ENCODE measurements at places on chromosomes 16 and 17.

GRCh38 chr17:80111702-80112470, 10.5 kb downstream of the GAA start:
- DNase-seq, result no peak

GRCh38 chr17:71639865-71640264, 481.0 kb upstream of the SOX9 start:
- DNase-seq, result no peak

GRCh38 chr17:58702045-58702476, 9.7 kb downstream of the RAD51C start:
- DNase-seq, result no peak

DNA sequence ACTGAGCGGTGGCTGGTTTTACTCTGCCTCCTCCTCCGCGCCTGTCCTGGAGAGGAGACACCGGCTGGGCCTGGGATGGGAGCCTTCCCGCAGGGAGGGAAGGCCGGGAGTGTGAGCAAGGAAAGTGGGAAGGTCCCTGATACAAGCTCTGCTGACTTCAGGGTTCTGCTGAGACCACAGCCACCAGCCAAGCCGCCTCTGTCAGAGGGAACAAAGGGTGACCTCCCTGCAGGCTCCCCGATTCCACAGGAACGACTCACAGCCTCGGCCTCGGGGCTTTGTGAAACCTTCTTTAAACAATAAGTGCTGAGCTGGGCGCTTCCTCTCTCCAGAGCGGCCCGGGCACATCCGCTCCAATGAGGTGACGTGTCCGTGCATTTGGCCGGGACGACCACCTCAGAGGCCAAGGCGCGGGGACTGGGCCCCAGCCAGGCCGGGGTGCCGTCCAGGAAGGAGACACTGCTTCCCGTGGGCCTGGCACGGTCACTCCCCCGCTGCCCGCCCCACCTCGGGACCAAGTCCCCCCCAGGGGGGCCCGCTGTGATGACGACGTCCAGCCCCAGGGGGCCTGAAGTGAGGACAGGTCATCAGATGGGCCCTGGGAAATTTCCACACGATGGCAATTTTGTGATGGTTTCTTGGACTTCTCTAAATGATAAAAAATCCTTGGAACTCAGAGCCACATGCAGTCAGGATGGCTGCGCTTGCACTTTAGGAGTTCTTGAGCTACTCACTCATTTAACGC, 11.8 kb upstream of the CIBAR2 start:
- DNase-seq, result no peak

GRCh38 chr17:64343833-64344637, 46.6 kb downstream of the PECAM1 start:
- DNase-seq, result no peak

- no peak for DNase-seq
Measured at GRCh38 chr16:81635063-81635937, 143.8 kb upstream of the PLCG2 start.

DNA sequence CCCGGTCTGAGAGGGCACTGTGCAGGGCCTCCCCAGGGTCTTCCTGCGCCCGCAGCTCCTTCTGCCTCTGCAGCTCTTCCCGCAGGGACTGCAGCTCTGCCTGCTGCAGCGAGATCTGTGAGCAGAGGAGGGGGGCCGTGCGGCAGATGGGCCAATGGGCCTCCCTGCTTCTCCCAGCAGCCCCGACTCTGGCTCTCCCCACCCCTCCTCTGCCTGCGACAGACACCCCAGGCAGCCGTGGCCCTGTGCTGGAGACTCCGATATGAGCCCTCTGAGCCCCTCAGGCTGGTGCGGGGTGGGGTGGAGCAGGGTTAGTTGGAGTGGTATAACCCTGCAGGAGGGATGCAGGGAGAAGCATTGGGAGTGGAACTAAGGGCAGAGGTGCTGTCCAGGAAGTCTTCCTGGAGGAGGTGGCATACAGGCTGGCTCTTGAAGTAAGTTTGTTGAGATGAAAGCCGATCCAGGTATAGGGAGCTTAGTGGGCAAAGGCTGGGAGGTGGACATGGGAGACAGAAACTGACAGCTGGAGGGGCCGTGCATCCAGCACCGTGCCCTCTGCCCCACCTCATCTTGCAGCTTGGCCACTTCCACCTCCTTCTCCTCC, 5.0 kb downstream of the THOC6 start:
- DNase-seq, result no peak

DNA sequence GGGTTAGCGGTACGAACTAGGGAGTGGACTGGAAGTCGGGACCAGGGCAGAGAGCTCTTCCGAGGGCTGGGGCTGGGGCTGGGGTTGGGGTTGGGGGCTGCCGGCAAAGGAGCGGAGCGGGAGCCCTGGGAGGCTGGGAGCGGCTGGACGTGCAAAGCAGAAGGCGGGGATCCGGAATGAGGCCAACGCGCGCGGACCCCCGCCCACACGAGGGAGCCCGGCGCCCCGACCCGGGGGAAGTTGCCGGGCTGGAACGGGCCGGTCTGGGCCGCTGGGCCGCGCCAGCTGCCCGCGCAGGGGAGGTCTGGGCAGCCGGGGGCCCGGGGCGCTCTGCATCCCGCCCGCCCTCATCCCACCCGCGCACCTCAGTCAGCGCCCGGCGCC, 323 bp downstream of the ST3GAL2 start:
- DNase-seq, result no peak

DNA sequence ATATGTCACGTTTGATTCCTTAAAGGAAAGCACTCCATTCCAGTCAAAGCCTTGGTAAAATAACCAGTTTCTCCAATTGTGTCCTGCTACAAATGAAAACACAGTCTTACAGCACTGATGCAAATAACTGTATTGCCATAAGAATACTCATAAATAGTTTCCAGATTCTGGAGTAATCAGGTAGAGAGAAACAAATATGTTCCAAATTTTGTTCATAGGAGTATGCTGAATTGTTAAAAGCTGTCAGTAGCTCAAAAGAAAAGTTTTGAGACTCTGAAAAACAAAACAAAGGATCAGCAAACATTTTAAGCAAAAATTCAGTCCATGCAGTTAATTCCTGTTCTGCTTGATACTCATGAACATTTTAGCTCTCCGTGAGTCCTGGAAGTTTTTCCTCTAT, 7.8 kb downstream of the DHRS7B start:
- no peak for DNase-seq

GRCh38 chr16:51159865-51160264, 8.8 kb upstream of the SALL1 start:
- DNase-seq, result no peak

DNA sequence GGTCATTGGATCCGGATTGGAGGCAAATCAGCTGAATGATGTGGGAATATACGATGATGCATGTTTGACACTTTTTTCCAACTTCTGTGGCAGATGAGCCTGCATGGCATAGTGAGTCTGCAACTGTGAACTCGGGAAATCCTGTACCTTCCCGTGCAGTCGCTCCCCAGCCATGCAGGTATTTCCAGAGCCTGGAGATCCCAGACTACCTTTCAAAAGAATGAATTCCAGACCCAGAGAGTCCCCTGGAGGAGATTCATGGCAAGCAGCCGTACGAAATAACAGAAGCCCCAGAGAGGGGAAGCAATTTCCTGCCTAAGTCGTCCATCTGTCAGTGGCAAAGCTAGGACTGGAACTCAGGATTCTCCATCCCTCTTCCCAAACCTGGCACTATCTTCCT, 75.7 kb upstream of the FAM20A start:
- DNase-seq, result no peak

- no peak for DNase-seq
Measured at GRCh38 chr17:9435165-9435564, 140.5 kb downstream of the STX8 start.

DNA sequence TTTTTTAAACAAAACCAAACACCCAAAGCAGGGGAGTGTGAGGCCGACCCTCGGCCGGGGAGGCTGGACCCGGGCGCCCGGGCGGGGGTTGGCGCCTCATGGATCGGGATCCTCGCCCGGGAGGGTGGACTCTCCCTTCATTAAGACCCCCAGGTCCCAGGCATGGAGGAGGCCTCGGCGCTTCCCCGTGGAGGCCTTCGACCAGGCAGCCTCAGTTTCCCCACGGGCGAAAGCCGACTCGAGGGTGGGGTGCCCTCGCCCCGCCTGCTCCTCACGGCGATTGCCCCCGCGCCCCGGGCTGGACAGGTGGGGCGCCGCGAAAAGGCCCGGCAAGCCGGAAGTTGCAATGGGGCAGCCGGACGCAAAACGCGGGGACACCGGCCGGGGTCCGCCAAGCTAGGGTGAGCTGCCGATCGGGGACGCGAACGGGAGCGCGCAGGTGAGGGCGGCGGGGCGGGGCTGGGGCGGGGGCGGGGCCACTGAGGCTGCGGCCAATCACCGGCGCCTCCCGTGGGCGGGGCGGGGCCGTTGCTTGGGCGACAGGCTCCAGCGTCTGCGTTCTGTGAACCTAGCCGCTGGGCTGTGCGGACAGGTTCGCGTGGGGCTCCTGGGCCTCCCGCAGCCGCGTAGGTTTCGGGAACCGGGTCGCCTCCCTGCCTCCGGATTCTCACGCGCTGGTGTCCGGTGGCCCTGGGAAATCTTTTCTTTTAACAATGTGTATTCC, 6.0 kb upstream of the ZNF205 start:
- DNase-seq, result peak; percentile 83

GRCh38 chr17:68710035-68710780, 109.0 kb upstream of the FAM20A start:
- DNase-seq, result no peak

- DNase-seq, result no peak
Measured at GRCh38 chr17:64575431-64575830, 68.7 kb downstream of the CEP95 start.

DNA sequence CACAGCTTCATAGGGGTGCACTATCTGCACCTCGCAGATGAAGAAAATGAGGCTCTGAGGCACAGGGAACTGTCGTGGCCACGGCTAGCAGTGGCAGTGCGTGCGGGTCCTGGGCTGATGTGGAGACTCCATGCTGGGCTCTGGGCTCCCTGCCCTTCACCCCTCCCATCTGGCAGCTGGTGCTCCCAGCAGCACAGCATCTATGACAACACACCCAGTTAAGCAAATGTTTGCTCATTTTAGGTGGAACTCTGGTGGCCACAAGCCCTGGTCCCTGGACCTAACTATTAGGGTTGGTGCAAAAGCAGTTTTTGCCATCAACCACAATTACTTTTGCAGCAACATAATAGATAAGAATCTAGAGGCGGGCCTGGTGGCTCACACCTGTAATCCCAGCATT, 30.9 kb downstream of the IFT140 start:
- no peak for DNase-seq

- no peak for DNase-seq
Measured at GRCh38 chr17:7109461-7110322, 4.9 kb downstream of the ASGR2 start.

DNA sequence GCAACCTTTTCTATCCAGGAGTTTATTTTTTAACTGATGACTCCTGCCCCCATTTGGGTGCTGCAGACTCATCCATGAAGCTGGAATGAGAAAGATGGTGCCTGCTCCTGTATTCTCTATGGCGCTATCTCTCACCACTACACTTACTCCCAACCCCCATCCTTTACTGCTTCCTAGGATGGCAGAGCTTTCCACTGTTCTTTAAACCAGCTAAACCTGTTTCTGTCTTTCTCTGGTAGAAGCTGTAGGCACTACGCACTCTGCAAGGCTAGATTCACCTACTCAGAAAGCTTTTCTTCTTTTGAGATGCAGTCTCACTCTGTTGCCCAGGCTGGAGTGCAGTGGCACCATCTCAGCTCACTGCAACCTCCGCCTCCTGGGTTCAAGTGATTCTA, 47.0 kb downstream of the ADAMTS18 start:
- DNase-seq, result no peak

DNA sequence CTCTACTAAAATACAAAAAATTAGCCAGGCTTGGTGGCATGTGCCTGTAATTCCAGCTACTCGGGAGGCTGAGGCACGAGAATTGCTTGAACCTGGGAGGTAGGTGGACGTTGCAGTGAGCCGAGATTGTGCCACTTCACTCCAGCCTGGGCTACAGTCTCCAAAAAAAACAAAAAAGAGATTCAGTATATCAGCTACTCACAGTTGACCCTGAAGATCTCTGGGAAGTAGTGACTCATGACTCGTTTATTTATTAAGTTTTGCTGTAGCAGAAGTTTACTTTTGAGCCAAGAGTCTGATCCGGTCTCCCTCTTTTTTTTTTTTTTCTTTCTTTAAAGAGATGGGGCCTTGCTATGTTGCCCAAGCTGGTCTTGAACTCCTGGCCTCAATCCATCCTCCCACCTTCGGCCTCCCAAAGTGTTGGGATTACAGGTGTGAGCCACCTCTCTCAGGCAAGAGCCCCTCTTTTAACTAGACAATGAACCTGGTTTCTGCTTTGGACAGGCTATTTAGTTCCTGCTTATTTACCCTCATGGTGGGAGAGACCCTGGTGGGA, 4.4 kb downstream of the MVP start:
- no peak for DNase-seq

DNA sequence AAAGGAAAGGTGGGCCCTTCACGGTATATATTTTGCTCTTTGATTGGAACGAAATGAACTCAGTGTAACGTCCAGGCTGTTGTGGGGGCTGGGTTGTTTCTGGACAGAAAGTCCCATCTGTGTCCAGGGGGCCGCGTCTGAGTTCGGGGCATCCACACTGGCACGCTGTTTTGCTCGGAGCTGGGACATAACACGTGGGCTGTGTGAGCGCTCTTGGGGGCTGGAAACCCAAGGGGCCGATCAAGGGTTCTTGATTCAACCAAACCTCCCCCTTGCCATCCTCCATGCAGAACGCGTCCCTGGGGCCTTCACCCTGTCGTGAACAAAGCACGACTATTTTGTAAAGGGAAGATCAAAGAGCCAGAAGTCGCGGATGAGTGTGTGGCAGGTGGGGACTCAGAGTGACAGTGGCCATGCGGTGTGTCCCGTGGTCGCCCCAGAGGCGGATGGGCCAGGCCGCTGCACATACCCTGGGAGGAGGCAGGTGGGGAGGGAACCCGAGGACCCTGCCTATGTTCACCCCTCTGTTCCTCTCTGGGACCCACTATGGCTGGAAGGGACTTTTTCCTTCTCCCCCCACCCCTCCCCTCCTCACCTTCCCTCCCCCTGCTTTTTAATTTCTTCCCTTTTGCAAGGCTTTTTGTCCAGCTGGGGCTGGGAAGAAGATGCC, 387.2 kb downstream of the SEC14L1 start:
- DNase-seq, result no peak

DNA sequence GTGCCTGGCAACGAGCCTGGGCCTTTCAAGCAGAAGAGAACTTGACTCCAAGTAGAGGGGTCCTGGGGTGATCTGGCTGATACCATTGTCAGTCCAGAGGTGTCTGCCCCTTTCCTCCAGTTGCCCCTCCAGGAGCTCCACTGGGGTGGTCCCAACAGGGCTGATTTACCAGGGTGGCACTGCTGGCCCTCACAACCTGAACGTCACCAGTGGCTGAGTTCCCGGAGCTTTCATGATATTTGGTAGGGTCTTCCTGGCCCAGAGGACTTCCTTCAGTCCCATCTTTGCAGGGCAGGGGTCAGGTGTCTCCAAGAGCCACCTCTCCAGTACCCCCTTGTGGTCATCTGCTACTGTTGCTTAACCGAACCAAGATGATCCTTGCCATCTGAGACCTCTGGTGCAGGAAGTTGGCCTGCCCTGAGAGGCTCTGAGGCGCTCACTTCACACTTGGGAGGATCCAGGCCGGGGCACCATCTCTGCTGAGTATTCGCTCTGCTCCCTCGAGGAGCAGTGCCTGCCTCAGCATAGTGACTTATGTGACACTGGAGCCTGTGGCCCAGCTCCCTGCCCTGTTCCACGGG, 3.5 kb downstream of the LIMD2 start:
- no peak for DNase-seq

GRCh38 chr17:40937384-40937819, at the start of gene KRT23:
KRT23 (minus strand) TSS chr17:40937646; CDS start chr17:40936603, 1,043 bp downstream.
- DNase-seq, result no peak

- no peak for DNase-seq
Measured at GRCh38 chr17:5898406-5898805, 171.8 kb upstream of the WSCD1 start.
